ENCODE measurements at places on chromosomes 7 and 10.

GRCh38 chr10:73545357-73545756, 45.8 kb downstream of the USP54 start:
- DNase-seq, result no peak

DNA sequence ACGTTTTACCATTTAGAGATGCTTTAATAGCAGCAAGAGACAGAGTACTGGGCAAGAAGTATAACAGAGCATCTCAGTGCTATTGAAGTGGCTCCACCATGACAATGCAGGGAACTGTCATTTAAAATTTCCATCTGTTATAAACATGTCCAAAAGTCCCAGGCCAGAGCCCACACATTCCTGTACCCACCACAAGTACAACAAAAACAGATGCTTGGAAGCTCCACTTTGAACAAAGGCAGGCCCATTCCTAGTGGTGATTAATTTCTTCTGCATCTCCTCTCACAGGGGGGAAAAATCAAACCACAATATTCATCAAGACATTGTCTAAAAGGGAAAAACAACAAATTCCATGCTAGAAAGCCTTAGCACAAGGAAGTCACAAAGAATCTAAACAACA, 627.9 kb downstream of the PARD3 start:
- no peak for DNase-seq

GRCh38 chr7:17940951-17941431, 697 bp upstream of the SNX13 start:
- DNase-seq, result no peak

GRCh38 chr7:154869436-154869835, 133.5 kb downstream of the PAXIP1 start:
- no peak for DNase-seq

- DNase-seq, result no peak
Observed at GRCh38 chr7:127595737-127596136, 2.2 kb downstream of the FSCN3 start.

DNA sequence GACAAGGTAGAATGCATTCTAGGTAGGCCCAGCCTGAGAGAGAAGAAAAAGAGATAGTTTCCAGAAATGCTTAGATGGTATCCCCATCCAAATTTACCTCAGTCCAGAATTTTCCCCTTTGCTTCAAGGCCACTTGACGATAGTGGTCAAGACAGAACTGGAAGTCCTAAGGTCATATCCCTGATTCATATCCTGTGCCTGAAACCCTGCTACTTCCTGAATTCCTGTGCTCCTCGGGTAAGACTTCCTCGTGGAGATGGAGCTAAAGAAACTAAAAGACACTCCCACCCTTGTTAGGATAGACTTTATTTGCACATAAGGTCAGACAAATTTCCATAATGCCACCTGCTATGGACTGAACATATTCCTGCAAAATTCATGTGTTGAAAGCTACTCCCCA, 175.9 kb downstream of the EVX1 start:
- no peak for DNase-seq

DNA sequence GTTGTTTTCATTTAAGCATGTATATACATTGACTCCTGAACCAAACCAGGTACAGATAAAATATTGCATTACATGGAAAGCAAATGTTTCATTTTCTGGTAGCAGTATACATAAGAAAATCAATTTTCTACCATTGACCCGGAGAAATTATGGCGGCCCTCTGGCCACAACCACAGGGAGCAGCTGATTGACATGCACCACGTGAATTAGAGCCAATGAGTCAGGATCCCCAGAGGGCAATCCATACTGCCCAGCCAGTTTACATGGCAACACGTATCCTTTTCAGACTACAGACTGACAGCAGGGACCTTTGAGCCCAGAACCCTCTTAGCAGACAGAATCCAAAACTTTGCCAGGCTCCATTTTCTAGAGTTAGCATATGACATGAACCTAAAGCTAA, 272.2 kb upstream of the NEBL start:
- DNase-seq, result no peak

GRCh38 chr7:105934572-105935185, 28.4 kb upstream of the CDHR3 start:
- no peak for DNase-seq
